MCF 10A (cell line): ENCODE measurements at places on chromosomes 2 and 18. TPM values are rescaled to one million over a fixed set of nuclear protein-coding genes. Genes with fewer than 3 reads are reported as not detected.

Gene STK39
- total RNA-seq = 13.8 and 14.6 TPM in 2 replicates

Gene NFU1
- total RNA-seq = 29.5 and 32.3 TPM in 2 replicates

Gene CD207
- not detected in 2 replicates for total RNA-seq

Gene CGREF1
- total RNA-seq = 10.9 and 12.9 TPM in 2 replicates

Gene MYOM1
- 0.21 and 0.88 TPM in 2 replicates for total RNA-seq

Gene TWIST2
- 30.2 and 31.6 TPM in 2 replicates for total RNA-seq

Gene CFC1
- total RNA-seq = not detected in 2 replicates

Gene ITGB6
- 3.8 and 6.9 TPM in 2 replicates for total RNA-seq

Gene IL18RAP
- total RNA-seq = not detected in 2 replicates

Gene SIGLEC15
- not detected in 2 replicates for total RNA-seq

Gene TMEM169
- 0.25 and 0.35 TPM in 2 replicates for total RNA-seq

Gene TSGA10
- 7.9 and 11.6 TPM in 2 replicates for total RNA-seq

GRCh38 chr2:239396881-239397681 lies 3.7 kb downstream of the HDAC4 start:
- DNase-seq = no peak

GRCh38 chr2:241410739-241411176 lies 54.7 kb downstream of the FARP2 start:
- no peak for DNase-seq

DNA sequence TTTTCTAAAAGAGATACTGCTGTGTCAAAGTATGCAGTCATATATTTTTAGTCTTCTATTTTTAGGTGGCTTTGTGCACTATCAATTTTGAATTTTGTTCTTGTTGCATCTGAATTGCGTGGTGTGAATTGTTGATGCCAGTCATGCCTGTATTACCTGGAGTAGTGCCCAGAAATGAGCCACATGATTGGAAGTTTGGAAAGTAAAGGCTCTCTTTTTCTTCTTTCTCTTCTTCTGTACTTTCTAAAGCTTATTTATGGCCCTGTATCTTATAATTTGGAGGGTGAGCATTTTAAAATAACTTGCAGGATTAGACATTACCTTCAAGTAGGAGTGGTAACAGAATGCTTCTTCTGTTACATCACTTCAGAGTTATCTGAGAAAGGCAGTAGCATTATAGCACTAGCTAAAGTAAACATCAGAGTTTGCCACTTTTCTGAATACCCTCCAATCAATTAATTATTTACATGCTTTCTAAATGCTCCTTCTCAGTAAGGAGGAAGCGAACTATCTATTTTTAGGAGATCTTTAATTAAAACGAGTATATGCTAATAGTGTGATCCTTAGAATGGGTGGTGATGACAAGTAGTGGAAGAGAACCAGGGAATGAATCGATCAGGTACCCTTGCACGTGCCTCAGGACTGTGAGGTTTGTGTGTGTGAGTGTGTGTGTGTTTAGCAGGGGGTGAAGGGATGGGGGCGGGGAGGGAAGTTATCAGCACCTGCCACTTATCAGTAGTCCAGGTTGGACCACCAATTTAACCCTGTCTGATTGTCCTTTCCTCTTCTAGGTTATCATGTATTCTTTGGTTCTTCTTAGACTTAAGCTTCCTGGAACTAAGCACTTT lies 112.5 kb downstream of the MAP3K20 start:
- DNase-seq = peak; percentile 68

- DNase-seq = no peak
Measured at GRCh38 chr2:111201214-111201613, 80.5 kb downstream of the BCL2L11 start.

DNA sequence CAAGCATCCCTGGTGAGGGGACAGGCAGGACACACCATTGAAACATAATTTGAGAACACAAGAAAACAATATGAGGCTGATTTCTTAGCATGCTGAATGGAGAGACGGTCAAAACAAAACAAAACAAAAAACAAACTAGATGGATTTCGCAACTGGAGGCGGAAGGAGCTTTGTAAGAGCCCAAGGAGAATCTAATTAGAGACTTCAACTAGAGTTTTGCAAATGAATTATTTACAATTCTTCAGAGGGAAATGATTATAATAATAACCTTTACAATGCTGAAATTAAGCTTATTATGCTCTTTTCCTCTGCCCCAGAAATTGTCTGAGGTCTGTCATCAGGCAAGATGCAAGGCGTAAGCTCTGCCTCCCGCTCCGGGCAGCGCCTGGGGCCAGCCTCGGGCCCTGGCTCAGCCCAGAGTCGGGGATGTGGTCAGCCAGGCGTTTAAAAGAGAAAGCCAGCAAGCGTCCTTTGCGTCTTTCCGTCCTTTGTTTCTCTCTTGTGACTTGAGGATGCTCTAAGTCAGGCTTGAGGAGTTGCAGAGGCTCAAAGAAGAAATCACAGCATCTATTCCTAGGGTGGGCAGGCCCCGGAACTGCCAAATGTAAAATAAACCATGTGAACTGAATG lies 139.6 kb downstream of the TWIST2 start:
- DNase-seq = no peak

DNA sequence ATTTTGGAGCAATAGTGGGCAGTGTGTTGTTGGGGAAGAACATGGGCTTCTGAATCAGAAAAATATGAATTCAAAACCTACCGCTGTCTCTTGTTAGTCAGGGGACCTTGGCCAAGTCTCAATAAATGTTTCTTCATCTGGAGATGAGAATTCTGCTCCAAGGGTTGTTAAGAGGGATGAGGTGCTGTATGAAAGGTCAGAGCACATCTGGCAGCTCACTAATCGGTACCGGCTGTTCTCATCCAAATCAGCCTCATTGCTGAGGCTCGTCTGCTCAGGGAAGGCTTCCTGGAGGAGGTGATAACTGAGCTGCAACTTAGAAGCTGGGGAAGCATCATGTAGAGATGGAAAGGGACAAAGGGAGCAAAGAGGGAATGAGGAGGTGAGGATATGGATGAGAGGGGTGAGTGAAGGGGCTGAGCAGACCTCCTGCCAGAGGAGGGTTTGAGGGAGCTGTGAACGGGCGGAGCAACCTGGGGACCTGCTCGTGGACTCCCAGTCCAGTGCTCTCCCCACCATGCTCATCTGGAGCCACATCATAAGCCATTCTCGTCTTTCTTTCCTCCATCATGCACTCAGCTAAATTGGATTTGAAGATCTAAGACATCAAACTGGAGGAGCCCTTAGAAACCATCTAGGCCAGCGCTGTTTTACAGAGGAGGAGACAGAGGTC lies 47.4 kb downstream of the GREB1 start:
- DNase-seq = no peak

- DNase-seq = no peak
Measured at GRCh38 chr2:65331336-65332025, 100.9 kb downstream of the SPRED2 start.

GRCh38 chr18:31685097-31686082 lies 1.0 kb upstream of the B4GALT6 start:
- DNase-seq = peak; percentile 75

DNA sequence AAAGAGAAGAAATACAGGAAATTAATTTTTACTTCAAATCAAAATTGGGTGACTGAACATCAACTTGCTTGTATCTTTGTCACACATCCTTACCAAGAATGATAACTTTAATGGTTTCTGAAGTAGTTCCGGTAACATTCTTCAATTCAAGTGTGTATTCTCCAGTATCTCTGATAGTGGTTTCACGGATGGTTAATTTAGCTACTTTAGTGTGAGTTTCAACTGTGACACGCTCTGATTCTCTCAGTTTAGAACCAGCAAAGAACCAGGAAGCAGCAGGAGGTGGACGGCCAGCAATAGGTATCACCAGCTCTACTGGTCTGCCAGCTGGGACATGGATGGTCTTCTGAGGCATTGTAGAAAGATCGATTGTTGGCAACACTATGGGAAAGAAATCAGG lies 62.3 kb downstream of the PLEKHA3 start:
- DNase-seq = no peak

DNA sequence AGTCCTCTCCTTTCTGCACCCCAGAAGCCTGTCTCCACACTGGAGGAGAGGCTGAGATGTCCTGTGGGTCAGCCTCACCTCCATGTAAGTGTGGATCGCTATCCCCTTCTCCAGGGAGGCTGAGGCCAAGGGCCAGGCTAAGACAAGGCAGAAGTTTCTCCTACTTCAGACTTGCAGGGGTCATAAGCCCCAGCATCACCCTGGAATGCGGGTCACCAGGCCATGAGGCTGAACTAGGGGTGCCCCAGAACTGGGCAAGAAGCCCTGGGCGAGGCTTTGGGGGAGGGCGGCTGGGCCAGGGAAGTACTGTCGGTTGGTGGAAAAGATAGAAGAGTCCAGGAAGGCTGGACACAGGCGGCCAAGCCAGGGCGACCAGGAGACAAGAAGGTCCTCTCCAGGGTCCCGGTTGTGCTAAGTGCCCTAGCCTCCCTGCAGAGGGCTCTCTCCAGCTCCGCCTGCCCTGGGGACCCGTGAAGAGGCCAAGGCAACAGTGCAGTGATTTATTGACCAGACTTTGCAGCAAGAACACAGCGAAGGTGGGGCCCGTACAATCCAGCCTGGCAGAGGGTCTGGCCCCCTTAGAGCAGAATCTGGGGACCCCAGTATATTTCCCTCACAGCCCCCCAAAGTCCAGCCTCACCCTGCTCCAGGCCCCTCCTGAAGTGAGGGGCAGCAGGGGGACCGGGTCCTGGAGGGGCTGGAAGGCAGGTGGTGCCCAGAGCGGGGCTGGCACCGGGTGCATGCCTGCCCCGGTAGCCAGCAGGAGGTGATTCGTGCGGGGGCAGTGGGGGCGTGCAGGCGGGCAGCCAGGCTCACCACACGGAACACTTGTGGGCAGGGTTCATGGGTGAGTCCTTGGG lies 8.1 kb downstream of the ECEL1 start:
- no peak for DNase-seq

DNA sequence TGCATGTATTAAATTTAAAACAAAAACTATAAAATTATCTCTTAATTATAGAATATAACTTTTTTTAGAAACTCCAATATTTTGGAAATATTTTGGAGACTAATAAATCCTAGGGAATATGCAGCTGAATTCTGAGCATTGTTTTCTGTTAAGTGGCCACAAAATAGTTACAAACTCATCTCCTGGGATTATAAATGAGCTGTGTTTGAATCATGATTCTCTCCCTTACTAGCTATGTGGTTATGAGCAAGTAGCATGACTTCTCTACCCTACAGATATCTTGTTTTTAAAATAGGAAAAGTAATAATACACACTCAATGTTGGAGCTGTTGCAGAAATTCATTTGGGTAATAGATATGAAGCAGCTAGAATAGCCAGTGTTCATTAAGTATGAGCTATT lies 137.9 kb upstream of the ITGA4 start:
- DNase-seq = no peak

DNA sequence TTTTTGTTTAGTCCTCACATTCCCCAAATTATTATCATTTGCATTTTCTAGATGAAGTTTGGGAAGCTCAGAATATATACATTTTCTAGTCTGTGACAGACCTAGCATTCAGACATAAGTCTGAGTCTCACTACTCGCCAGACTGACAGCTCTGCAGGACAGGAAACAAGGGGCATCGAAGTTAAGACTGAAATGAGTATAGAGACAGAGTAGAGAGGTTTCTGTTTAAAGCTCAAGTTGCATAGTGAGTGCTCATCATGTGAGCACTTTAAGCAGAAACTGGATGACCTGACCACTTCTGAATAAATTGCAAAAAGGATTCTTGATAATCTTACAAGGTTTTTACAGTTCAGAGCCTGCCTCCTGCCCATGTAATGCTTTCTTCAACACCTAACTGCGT lies 1.1 kb downstream of the HADHB start:
- DNase-seq = peak; percentile 43

- DNase-seq = no peak
Measured at GRCh38 chr2:179226961-179227259, 37.7 kb downstream of the SESTD1 start.

DNA sequence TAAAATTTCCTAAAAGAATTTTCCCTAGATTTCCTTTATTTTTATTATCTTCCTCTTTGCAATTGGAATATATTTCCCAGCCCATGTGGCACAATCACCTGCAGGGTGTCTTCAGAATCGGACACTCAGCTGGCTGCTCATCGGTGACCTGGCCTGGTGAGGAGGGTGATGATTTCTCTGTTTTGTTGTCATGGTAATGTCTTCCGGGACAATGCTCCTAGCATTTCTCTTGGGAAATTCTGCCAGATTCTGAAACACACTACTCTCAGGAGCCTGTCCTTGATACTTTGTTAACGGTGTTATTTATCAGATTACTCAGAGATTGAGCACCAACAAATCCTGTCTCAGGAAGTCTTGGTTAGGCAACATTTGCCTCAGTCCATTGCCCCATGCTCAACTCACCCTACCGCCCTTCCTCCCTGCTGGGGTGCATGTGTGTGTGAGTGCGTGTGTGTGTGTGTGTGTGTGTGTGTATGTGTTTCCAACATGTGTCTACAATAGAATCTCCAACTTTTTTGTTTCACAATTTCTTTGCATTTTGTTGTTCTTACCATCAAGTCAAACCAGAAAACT lies 70.3 kb downstream of the MYT1L start:
- peak; percentile 3 for DNase-seq

DNA sequence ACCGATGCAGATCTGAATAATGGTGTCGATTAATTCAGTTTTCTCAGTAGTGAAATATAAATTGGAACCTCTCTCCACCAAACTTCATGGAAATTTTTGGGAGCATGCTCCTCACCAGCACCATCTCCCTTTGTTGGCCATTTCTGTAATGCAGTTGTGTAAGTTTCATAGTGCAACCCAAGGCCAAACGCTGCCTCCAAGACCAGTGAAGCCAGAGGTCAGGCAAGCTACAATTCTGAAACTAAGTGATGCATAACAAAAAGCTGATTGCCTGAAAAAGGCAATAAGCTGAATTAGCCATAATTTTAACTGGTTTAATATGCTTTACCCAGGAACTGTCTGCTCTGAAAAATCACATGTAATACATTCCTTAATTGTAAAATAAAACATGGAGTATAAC lies 138.3 kb upstream of the TACR1 start:
- no peak for DNase-seq
